ENCODE measurements at places on chromosomes 4 and X.
A peak's percentile ranks its signal among the peaks of the same experiment; 100 is the strongest.

DNA sequence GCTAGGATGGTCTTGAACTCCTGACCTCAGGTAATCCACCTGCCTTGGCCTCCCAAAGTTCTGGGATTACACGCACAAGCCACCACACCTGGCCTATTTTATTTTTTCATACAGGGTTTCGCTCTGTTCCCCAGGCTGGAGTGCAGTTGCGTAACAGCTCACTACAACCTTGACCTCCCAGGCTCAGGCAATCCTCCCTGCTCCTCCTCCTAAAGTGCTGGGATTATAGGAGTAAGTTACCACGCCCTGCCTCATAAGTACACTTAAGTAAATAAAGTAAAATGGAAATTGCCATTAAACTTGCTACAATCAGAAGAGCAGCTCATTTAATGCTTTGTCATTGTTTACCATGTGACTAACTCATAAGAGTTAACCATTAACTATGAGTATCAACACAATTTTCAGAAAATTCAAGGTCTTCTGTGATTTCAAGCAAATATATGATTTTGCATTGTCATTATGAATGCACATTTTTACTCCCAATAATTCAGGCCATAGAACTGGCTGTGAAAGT, 12.3 kb downstream of the UGDH start:
- no peak overlapping the region for H3K4me3 ChIP-seq
- peaks cover 74% of the 10 kb centered on the region for H3K36me3 ChIP-seq
- no peaks in the 10 kb centered on the region for H3K27me3 ChIP-seq
- no peak for DNase-seq

- DNase-seq = no peak
- no peak overlapping the region for H3K27ac ChIP-seq
- no peaks in the 10 kb centered on the region for H3K27me3 ChIP-seq
- peaks cover 12% of the 10 kb centered on the region for H3K4me1 ChIP-seq
- H3K4me3 ChIP-seq = no peak overlapping the region
Observed at GRCh38 chr4:88979276-88979675, 77.7 kb downstream of the FAM13A start.

GRCh38 chr4:183499801-183500200, 5.1 kb upstream of the ING2 start:
- H3K4me1 ChIP-seq = peaks cover 38% of the 10 kb centered on the region
- no peak overlapping the region for H3K4me3 ChIP-seq
- no peaks in the 10 kb centered on the region for H3K27me3 ChIP-seq
- H3K36me3 ChIP-seq = peaks cover 15% of the 10 kb centered on the region

DNA sequence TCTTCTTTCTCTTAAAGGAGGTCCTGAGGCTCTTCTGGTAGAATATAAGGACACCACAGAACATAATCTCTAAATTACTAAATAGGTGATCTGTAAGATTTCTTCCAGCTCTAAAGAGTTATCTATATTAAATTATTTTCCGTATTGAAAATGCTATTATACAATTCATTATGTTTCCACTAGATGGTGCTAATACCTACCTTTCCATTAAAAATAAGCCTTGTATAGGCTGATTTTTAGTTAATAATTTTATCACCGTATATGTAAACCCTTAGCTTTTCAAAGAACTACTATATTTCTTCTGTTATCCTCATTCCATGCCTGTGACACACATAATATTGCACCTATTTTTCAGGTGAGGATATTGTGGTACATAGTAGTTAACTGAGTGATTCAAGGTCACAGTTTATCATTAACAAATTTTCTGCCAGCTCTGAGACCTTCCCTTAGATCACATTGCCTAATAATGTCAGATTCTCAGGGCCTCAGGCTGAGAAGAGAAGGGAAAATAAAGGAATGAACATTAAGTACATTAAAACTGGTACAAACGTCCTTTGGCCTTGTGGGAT, 138.8 kb downstream of the TEX11 start:
- H3K27ac ChIP-seq = no peak overlapping the region
- H3K27me3 ChIP-seq = peaks cover 6% of the 10 kb centered on the region

GRCh38 chrX:23286731-23287130, 47.9 kb upstream of the PTCHD1 start:
- no peak for DNase-seq
- H3K27ac ChIP-seq = no peak overlapping the region
- peaks cover 8% of the 10 kb centered on the region for H3K27me3 ChIP-seq
- H3K4me1 ChIP-seq = peaks cover 20% of the 10 kb centered on the region

DNA sequence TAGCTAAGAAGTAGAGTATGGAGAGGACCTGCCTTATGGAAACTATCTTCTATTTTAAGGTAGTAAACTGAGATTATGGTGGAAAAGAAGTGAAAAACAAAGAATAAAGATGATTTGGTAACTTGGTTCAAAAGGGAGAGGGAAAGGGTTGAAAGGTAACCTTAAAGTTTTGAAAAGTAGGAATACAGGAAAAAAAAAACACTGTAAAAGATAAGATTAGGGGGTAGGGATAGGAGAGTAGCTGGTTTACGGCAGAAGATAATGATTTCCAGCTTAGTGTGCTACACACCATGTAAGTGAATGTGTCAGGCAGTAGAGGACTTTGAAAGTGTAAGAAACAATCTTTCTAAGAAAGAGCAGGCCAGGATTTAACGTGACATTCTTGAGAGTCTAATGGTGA, 35.3 kb downstream of the FAM13A start:
- no peak for DNase-seq
- H3K27me3 ChIP-seq = no peaks in the 10 kb centered on the region
- H3K27ac ChIP-seq = peak overlapping the region; percentile 68
- H3K36me3 ChIP-seq = peaks cover 61% of the 10 kb centered on the region
- H3K4me3 ChIP-seq = no peak overlapping the region

DNA sequence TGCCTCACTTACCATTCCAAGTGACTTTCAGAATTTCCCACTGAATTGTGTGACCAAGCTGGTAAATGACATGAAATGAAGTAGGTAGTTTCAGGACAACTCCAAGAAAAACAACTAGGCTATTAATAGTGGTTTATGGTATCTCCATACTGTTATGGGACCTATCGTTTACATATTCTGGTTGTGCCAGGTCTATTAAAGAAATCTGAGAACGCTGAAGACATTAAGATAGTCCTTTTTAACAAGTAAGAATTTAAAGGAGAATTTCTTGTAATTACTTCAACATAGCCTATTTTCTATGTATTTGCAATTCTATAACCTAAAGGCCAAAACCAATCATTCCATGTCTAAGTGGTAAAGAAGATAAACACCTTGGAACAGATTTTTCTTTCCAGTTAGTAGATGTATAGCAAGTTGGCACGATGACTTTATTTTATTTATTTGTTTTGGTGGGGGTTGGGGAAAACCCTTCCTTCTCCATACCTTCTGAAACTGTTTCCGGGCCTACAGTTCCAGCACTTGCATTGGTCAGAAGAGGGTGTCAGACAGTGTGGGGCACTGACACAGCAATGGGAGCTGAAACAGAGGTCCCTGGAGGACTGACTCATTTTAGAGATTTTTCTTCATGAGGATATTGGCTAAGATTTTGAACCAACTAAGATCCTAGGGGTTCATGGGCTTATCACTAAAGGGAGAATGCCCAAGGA, 7.6 kb upstream of the DCLK2 start:
- no peaks in the 10 kb centered on the region for H3K36me3 ChIP-seq
- peaks cover 23% of the 10 kb centered on the region for H3K27me3 ChIP-seq
- H3K4me1 ChIP-seq = no peaks in the 10 kb centered on the region
- H3K4me3 ChIP-seq = no peak overlapping the region
- DNase-seq = no peak
- H3K27ac ChIP-seq = no peak overlapping the region

DNA sequence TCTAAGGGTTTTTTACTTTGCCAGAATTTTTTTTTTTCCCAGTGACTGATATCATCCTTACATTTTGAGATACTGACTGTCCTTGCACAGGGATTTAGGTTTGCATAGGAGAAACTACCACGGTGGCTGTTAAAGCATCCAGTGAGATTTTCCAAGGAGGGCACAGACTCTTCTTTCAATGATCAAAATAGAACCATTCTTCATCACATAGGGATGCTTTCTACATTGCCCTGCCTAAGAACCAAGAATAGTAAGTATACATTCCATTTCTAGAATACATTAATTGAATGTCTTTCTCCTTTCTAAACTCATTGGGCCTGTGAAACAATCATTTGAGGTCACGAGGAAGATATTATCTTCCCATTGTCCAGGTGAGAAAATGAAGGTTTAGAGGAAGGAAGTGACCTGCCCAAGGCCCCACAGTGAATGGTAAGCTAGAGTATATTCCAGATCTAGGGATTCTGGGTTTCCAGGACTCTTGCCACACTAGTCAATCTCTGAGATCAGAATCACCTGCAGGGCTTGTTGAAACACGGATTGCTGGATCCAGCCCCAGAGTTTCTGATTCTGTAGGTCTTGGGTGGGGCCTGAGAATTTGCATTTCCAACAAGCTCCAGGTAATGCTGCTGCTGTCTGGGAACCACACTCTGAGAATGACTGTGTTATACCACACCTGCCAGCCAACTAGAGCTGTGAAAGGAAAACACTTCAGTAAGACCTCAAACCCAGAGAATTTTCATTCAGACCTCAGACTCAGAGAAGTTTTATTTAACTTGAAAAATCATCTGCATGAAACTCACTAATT, 17.7 kb upstream of the TMEM154 start:
- no peak overlapping the region for H3K27ac ChIP-seq
- H3K36me3 ChIP-seq = no peaks in the 10 kb centered on the region
- DNase-seq = no peak
- H3K27me3 ChIP-seq = peaks cover 13% of the 10 kb centered on the region

DNA sequence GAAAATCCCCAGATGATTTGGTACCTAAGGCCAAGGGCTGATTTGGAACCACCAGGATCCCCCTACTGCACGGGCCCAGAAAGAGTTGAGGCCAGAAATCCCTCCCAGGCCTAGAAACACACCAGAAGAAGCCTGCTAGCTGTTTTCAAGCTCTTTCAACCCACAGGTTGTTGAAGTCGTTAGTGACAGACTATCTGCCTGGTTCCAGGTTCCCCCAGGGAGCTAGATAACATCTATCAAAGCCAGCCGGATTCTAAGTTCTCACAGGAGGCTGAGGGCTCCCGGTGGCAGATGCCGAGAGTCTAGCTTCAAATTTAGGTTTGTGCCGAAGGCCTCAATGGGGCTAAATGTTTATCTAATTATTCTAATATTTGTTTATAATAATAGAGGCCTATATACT, 132.0 kb upstream of the ATP6AP2 start:
- no peaks in the 10 kb centered on the region for H3K36me3 ChIP-seq
- DNase-seq = no peak
- peaks cover 22% of the 10 kb centered on the region for H3K4me1 ChIP-seq
- H3K27ac ChIP-seq = no peak overlapping the region

DNA sequence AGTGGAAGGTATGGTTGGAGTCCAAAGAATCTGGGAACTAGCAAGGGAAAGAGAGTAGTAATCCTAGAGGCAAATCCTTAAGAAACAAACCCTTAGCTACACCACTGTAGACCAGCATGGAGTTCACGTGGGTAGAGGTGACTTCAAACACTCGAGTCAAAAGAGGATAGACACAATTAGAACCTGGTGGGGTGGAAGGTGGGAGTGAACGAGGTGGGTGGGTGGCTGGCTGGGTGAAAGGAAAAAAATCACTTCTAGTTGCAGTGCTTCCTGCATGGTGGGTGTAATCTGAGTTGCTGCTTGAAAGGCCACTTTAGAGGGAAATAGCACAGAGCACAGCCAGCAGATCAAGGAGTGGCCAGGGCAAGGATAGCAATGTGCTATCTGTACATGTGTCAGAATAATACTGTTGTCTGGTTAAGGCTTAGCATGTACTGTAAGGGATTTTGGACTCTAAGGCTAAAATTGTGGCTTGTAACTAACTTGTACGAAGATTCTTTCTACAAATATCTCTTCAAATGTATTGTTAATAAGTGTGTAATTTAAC, 356.2 kb downstream of the GRIA2 start:
- peaks cover 7% of the 10 kb centered on the region for H3K4me1 ChIP-seq
- DNase-seq = no peak
- H3K27ac ChIP-seq = peak overlapping the region; percentile 60

- H3K27me3 ChIP-seq = no peaks in the 10 kb centered on the region
- H3K4me1 ChIP-seq = no peaks in the 10 kb centered on the region
- H3K36me3 ChIP-seq = peaks cover 39% of the 10 kb centered on the region
Observed at GRCh38 chr4:75733369-75733768, 9.0 kb downstream of the USO1 start.

DNA sequence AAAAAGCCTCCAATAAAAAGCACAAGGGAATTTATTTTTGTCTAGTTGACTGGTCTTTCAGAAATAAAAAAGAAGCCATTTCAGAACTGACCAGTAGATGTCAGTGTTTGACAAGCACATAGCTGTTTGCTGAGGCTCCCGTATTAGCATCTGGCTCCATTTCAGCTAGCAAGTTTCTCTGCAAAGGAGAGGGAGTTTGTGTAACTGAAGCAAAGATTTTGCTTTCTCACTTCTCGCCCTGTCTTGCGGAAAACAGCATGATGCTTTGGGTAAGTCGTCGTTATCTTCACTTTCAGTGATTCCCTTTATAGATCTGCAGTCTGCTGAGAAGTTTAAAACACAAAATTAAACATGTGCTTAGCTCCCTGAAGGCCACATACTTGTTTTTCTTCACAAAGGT, 85.5 kb downstream of the CT47B1 start:
- no peak overlapping the region for H3K27ac ChIP-seq
- H3K4me1 ChIP-seq = peaks cover 7% of the 10 kb centered on the region
- no peak overlapping the region for H3K4me3 ChIP-seq
- DNase-seq = peak; percentile 23
- H3K36me3 ChIP-seq = no peaks in the 10 kb centered on the region

- H3K27ac ChIP-seq = peak overlapping the region; percentile 73
- H3K27me3 ChIP-seq = no peaks in the 10 kb centered on the region
- H3K4me1 ChIP-seq = peaks cover 22% of the 10 kb centered on the region
- H3K4me3 ChIP-seq = no peak overlapping the region
- DNase-seq = no peak
- peaks cover 33% of the 10 kb centered on the region for H3K36me3 ChIP-seq
Observed at GRCh38 chrX:110015915-110016314, 13.0 kb downstream of the TMEM164 start.

DNA sequence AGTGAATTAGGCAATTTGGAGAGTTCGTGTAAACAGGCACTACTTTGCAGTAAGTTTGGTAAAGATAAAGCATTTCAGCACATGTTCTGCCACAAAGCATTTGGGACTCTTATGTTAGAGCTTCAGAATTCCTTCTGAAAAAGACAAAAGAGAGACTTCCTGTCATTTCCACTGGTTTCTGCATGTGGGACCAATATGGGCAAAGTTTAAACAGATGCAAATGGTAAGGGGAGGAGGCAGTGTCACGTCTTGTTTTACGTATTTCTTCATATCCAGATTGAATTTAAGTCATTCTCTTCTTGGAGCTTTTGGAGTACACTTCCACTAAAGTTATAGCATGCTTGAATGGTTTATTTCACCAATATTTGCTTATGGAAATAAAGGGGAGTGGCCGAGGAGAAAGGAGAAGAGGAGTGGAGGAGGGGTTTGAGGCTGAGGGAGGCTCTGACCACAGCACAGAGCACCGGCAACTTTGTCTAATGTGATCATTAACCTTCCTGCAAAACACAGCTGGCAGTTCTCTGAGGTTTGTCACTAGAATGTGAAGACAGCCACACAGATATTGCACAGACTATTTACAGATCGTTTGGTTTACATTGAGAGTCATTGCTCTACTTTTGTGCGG, at the start of gene APELA:
TSS of gene APELA (plus strand) at position 479 of the 625 bp plus-strand sequence. CDS start 154 bp downstream, outside the sequence.
- peaks cover 45% of the 10 kb centered on the region for H3K4me1 ChIP-seq
- no peaks in the 10 kb centered on the region for H3K36me3 ChIP-seq
- DNase-seq = peak; percentile 14
- peak within 1 kb of the TSS; percentile 81 for H3K4me3 ChIP-seq
- H3K27me3 ChIP-seq = no peaks in the 10 kb centered on the region

All from nephron progenitor cell (in vitro differentiated cells).